Activated naive CD8-positive, alpha-beta T cell treated with anti-CD3 and anti-CD28 coated beads, Interleukin-2, amount 50 U/mL, for 24 hours (primary cell): ENCODE measurements at places on chromosomes 5 and 9.
A peak's percentile ranks its signal among the peaks of the same experiment; 100 is the strongest.

GRCh38 chr5:68251386-68251785 lies 35.8 kb downstream of the PIK3R1 start:
- no peak overlapping the region for H3K4me3 ChIP-seq
- peak overlapping the region; percentile 80 for H3K27ac ChIP-seq
- DNase-seq = peak; percentile 72
- peaks cover 1% of the 10 kb centered on the region for H3K36me3 ChIP-seq
- H3K4me1 ChIP-seq = peaks cover 86% of the 10 kb centered on the region

DNA sequence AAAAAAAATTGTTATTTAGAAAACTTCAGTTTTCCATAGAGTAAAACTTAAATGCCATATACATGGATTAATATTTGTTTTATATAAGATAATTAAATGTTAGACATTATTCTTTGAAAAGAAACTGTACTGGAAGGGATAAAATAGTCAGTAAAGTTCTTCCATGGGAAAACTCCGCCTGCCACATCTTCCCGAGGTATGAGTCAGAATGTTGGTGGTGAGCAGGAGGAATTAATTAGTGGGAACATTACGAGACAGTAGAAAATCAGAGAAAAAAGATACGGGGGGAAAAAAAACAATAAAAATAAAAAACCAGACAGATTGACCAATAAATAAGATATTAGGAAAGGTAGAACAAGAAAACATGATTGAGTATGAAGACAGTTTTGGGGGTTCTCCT lies 930.3 kb upstream of the C9orf72 start:
- H3K27me3 ChIP-seq = no peaks in the 10 kb centered on the region
- no peak for DNase-seq
- no peak overlapping the region for H3K27ac ChIP-seq
- H3K4me3 ChIP-seq = no peak overlapping the region
- no peaks in the 10 kb centered on the region for H3K36me3 ChIP-seq
- H3K4me1 ChIP-seq = no peaks in the 10 kb centered on the region

DNA sequence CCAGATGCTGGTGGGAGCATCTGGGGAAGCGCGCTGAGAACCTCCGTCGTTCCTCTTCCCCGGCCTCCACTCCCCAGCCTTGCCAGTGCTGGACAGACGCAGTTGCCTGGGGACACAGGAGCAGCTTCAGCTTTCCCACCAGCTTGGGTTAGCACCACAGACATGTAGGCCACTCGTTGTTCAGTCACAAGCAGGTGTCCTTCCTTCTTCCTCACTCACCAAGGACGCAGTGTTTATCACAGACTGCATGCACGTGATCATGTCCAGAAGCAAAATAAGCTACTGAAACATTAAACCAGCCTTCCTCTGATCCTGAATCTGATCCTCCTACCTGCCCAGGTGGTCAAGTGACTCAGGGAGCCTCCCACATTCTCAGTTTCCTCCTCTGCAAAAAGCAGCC lies 232.9 kb downstream of the SYK start:
- H3K4me1 ChIP-seq = peaks cover 46% of the 10 kb centered on the region
- H3K36me3 ChIP-seq = no peaks in the 10 kb centered on the region
- H3K27ac ChIP-seq = peak overlapping the region; percentile 61
- peaks cover 11% of the 10 kb centered on the region for H3K27me3 ChIP-seq
- DNase-seq = no peak
- H3K4me3 ChIP-seq = no peak overlapping the region

- no peak for DNase-seq
- peak overlapping the region; percentile 86 for H3K27ac ChIP-seq
- peaks cover 9% of the 10 kb centered on the region for H3K36me3 ChIP-seq
- no peaks in the 10 kb centered on the region for H3K27me3 ChIP-seq
- H3K4me3 ChIP-seq = peak overlapping the region; percentile 92
Measured at GRCh38 chr9:128340691-128341434, 536 bp downstream of the SLC27A4 start.

GRCh38 chr9:76905791-76906646 lies at the start of gene PRUNE2:
Gene PRUNE2, minus strand, starts transcription at chr9:76906114. Its CDS starts 151 bp downstream, at chr9:76905963.
- H3K27ac ChIP-seq = no peak within 1 kb of the TSS
- H3K27me3 ChIP-seq = peaks cover 47% of the 10 kb centered on the region
- H3K4me1 ChIP-seq = no peaks in the 10 kb centered on the region
- no peak within 1 kb of the TSS for H3K4me3 ChIP-seq
- DNase-seq = peak; percentile 27
- no peaks in the 10 kb centered on the region for H3K36me3 ChIP-seq

- H3K27me3 ChIP-seq = peaks cover 4% of the 10 kb centered on the region
- no peak overlapping the region for H3K4me3 ChIP-seq
- peaks cover 28% of the 10 kb centered on the region for H3K4me1 ChIP-seq
- no peak for DNase-seq
Measured at GRCh38 chr5:36685631-36686288, 79.4 kb downstream of the SLC1A3 start.

- peak overlapping the region; percentile 91 for H3K4me3 ChIP-seq
- H3K27me3 ChIP-seq = peaks cover 7% of the 10 kb centered on the region
- peaks cover 75% of the 10 kb centered on the region for H3K36me3 ChIP-seq
- no peak for DNase-seq
- H3K4me1 ChIP-seq = peaks cover 93% of the 10 kb centered on the region
Measured at GRCh38 chr9:89477384-89477783, 20.5 kb downstream of the SEMA4D start.

DNA sequence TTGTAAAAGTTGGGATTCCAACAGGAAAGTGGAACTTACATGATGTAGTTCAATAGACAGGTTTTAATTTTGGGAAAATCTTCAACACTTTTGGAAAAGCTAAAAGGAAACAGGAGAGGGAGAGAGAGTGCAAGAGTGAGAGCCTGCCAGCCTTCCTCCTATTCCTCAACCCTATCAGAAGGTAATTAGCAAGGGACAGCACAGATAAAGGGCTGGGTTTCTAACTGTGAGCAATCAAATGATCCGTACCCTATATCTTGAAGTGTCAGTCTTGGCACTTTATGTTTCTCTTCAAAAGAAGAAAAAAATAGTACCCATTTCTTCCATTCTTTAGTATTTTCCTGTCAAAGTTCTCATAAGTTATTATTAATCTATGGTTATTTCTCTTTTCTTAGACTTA lies 79.4 kb downstream of the FER start:
- no peak overlapping the region for H3K4me3 ChIP-seq
- H3K27me3 ChIP-seq = no peaks in the 10 kb centered on the region
- DNase-seq = no peak
- H3K36me3 ChIP-seq = no peaks in the 10 kb centered on the region

- H3K27ac ChIP-seq = no peak overlapping the region
- H3K4me3 ChIP-seq = no peak overlapping the region
- H3K36me3 ChIP-seq = no peaks in the 10 kb centered on the region
- no peaks in the 10 kb centered on the region for H3K27me3 ChIP-seq
Measured at GRCh38 chr5:170329524-170329923, 31.9 kb upstream of the LCP2 start.

DNA sequence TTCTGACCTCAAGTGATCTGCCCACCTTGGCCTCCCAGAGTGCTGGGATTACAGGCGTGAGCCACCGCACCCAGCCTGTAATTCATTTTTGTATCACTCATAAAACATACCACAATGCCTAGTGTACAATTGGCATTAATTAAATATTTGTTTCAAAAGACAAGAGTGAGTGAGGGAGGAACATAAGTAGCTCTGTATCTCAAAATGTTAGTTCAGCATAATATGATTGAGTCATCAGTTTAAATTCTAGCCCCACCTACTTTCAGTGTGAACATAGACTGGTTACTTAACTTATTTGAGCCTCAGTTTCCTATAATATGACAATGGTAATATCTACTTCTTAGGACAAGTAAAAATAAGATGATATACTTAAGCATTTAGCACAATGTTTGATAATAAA lies 26.9 kb downstream of the INVS start:
- H3K27ac ChIP-seq = no peak overlapping the region
- no peak for DNase-seq
- H3K4me3 ChIP-seq = no peak overlapping the region
- H3K36me3 ChIP-seq = peaks cover 23% of the 10 kb centered on the region
- H3K4me1 ChIP-seq = peaks cover 5% of the 10 kb centered on the region
- H3K27me3 ChIP-seq = no peaks in the 10 kb centered on the region

- peaks cover 12% of the 10 kb centered on the region for H3K4me1 ChIP-seq
- DNase-seq = no peak
- no peak overlapping the region for H3K27ac ChIP-seq
- no peak overlapping the region for H3K4me3 ChIP-seq
Measured at GRCh38 chr9:21989440-21990189, 4.6 kb downstream of the CDKN2A start.

- no peak overlapping the region for H3K4me3 ChIP-seq
- peak; percentile 11 for DNase-seq
Measured at GRCh38 chr5:168076561-168076991, 214.9 kb upstream of the WWC1 start.

DNA sequence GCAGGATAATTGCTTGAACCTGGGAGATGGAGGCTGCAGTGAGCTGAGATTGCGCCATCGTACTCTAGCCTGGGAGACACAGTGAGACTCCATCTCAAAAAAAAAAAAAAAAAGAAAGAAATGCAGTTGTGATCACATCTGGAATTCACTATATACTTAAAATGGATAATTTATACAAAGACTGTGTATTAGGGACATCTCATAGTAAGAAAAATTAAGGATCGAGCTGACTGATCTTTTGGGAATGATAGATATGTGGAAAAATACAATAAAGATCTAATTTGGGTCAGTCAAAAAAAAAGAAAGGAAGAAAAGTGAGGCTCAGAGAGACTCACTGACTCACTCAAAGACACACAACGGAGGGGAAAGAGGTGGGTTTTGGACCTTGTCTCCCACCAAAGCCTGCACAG lies 73.2 kb upstream of the STXBP1 start:
- no peak overlapping the region for H3K27ac ChIP-seq
- no peak for DNase-seq
- no peak overlapping the region for H3K4me3 ChIP-seq
- no peaks in the 10 kb centered on the region for H3K27me3 ChIP-seq
- no peaks in the 10 kb centered on the region for H3K4me1 ChIP-seq
- H3K36me3 ChIP-seq = no peaks in the 10 kb centered on the region

DNA sequence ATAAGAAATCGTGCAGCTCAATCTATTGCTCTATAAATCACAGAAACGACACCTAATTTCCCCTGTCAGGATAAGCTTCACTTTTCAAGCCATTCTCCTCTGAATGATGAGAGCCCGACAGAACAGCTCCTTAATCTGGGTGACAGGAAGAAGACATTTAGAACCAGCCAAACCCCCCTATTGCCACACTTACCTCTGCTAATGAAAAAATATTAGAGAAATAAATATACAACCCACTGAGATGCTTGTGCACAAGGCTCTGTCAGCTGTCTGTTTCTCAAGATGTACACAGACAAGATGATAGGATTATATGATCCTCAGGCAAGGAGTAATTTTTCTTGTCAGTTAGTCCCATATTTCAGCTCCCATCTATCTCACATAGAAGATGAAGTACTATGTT lies 57.5 kb upstream of the TRIM32 start:
- H3K36me3 ChIP-seq = peaks cover 7% of the 10 kb centered on the region
- DNase-seq = no peak
- no peaks in the 10 kb centered on the region for H3K27me3 ChIP-seq
- no peak overlapping the region for H3K27ac ChIP-seq
- no peak overlapping the region for H3K4me3 ChIP-seq

DNA sequence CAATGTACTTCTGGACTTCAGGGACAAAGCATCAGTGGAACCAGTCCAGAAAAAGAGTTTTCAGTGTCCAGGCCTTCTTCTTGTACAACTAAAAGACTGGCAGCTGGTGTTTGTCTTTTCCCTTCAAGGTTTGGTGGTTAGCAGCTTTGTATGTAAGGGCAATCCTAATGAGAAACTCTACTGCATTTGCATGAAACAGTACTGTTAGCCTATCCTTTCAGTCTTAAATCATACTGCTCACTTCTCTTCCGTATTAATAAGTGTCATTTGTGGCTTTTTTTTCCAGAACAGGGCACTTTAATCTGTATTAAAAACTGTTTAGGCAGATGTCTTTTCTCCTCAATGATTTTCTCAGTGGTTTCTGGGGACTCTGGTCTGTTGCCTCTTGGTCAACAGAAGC lies 48.9 kb downstream of the FAM174A start:
- no peak overlapping the region for H3K4me3 ChIP-seq
- no peak overlapping the region for H3K27ac ChIP-seq
- peaks cover 16% of the 10 kb centered on the region for H3K36me3 ChIP-seq
- no peak for DNase-seq
- no peaks in the 10 kb centered on the region for H3K27me3 ChIP-seq

- H3K36me3 ChIP-seq = no peaks in the 10 kb centered on the region
- DNase-seq = no peak
- H3K4me1 ChIP-seq = peaks cover 11% of the 10 kb centered on the region
- no peak overlapping the region for H3K4me3 ChIP-seq
Measured at GRCh38 chr9:6655036-6655435, 9.5 kb upstream of the GLDC start.

- no peaks in the 10 kb centered on the region for H3K27me3 ChIP-seq
- H3K4me3 ChIP-seq = no peak overlapping the region
- DNase-seq = no peak
- H3K36me3 ChIP-seq = no peaks in the 10 kb centered on the region
Measured at GRCh38 chr5:82421119-82421518, 143.0 kb upstream of the RPS23 start.

GRCh38 chr5:170055606-170056005 lies 50.1 kb upstream of the FOXI1 start:
- no peaks in the 10 kb centered on the region for H3K27me3 ChIP-seq
- DNase-seq = no peak
- no peak overlapping the region for H3K4me3 ChIP-seq

DNA sequence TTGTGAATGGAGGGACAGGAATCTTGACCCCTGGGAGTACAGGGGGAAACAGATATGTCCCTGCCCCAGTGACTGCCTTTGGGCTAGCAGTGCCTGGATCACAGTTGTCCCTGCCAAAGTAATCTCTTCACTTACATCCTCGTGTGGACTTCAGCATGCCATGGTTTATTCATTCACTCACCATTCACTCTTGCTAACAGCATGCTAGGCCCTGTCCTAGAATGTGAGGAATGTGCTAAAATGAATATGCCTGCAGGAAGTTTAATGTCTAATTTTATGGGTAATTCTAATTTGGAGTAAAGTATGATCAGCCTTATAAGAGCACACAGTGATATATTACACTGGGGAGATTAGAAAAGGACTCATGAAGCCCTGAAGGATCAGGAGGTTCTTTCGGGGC lies 63.0 kb downstream of the FAT2 start:
- H3K36me3 ChIP-seq = no peaks in the 10 kb centered on the region
- no peak for DNase-seq
- H3K4me1 ChIP-seq = no peaks in the 10 kb centered on the region
- H3K27me3 ChIP-seq = no peaks in the 10 kb centered on the region
- H3K27ac ChIP-seq = no peak overlapping the region

DNA sequence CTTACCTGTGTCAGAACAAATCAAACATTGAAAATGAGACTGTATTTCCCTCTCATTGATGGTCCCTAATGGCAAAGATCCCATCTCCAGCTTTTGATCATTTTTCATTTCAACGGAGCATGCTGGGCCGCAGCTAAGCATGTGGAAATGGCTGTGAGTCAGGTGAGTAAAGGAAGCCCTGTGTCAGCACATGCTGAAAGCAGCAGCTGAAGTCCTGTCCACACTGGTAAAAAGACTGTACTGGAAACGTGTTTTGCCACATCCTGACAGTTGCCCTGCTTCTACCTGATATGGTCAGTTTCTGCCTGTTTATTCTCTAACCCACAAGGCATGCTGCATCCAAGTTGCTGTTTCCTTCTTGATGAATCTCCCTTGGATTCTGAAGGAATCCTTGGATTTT lies 330.1 kb downstream of the EFNA5 start:
- no peaks in the 10 kb centered on the region for H3K4me1 ChIP-seq
- H3K27ac ChIP-seq = no peak overlapping the region
- no peak overlapping the region for H3K4me3 ChIP-seq
- DNase-seq = no peak
